Activated naive CD8-positive, alpha-beta T cell treated with anti-CD3 and anti-CD28 coated beads, Interleukin-2, amount 10 ng/mL, durations not matched to agents 7 days and 5 days (primary cell): ENCODE measurements at places on chromosomes 12 and 14.

GRCh38 chr12:64696080-64696741 lies 63.0 kb downstream of the GNS start:
- DNase-seq: no peak
- peaks cover 48% of the 10 kb centered on the region for H3K4me1 ChIP-seq
- peaks cover 29% of the 10 kb centered on the region for H3K36me3 ChIP-seq
- H3K27ac ChIP-seq: peak overlapping the region; percentile 19
- H3K4me3 ChIP-seq: no peak overlapping the region

DNA sequence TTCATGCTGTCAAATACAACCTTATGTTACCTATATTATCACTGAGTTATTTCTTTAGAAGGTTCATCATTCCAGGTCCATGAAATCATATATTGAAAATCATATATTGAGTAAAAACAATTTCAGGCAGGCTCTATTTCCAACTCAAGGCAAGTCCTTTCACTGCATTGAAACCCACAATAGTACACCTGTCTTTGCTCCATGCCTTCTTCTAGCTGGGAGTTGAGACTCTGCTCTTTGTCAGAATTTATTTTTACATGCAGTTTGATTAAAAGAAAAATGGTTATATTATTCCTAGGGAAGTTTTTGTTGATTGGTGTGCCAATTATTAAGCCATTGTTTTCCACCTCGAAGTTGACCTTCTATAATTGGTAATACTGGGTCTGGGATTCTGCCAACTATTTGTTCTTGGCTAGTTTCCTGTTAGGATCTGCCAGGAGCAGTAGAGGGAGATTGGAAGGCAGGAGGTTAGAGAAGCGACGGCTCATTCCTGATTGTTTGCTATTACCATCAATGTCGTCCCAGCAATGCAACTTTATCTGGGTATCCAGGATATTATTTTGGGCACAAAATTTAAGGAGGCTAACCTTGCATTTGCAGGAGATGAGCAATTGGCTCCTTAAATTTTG lies 79.5 kb upstream of the MIS18BP1 start:
- no peak overlapping the region for H3K27ac ChIP-seq
- H3K4me3 ChIP-seq: no peak overlapping the region
- no peaks in the 10 kb centered on the region for H3K27me3 ChIP-seq
- H3K36me3 ChIP-seq: no peaks in the 10 kb centered on the region
- no peak for DNase-seq

GRCh38 chr14:53149668-53150316 lies 3.3 kb downstream of the DDHD1 start:
- H3K27me3 ChIP-seq: no peaks in the 10 kb centered on the region
- peaks cover 47% of the 10 kb centered on the region for H3K4me1 ChIP-seq
- H3K36me3 ChIP-seq: peaks cover 21% of the 10 kb centered on the region
- DNase-seq: no peak

DNA sequence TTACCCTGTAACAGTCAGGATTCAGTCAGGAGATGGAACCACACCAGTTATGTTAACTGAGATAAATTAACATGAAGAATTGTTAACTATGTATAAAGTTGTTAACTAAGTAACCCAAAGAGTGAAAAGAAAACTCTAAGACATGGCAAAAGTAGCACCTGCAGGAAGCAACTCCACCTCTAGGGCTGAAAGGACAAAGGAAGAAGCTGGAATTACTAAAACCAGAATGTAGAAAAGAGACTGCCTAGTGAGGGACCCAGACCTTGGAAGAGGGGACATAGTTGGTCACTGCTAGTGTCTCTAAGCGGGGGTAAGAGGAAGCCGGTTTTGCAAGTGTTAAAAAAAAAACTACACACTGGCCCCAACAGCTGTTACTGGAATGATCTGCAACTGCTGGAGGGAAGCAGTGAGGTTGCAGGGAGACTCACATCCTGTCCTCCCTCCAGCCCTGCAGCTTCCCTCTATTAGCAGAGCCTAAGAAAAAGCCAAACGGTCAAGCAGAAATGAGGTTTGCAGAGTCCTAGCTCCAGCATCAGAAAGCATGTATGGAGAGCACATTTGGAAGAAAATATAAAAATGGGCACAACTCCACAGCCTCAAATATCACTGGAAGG lies 39.8 kb downstream of the GPR135 start:
- peaks cover 29% of the 10 kb centered on the region for H3K27me3 ChIP-seq
- no peak for DNase-seq
- peaks cover 17% of the 10 kb centered on the region for H3K4me1 ChIP-seq
- no peak overlapping the region for H3K4me3 ChIP-seq
- no peaks in the 10 kb centered on the region for H3K36me3 ChIP-seq

GRCh38 chr12:30012816-30013450 lies 229.2 kb upstream of the TMTC1 start:
- H3K4me3 ChIP-seq: no peak overlapping the region
- H3K4me1 ChIP-seq: no peaks in the 10 kb centered on the region
- no peak for DNase-seq
- H3K27ac ChIP-seq: no peak overlapping the region
- H3K27me3 ChIP-seq: no peaks in the 10 kb centered on the region

- no peak overlapping the region for H3K4me3 ChIP-seq
- H3K4me1 ChIP-seq: no peaks in the 10 kb centered on the region
- no peaks in the 10 kb centered on the region for H3K36me3 ChIP-seq
Observed at GRCh38 chr12:58396239-58396638, 454.9 kb downstream of the ATP23 start.

DNA sequence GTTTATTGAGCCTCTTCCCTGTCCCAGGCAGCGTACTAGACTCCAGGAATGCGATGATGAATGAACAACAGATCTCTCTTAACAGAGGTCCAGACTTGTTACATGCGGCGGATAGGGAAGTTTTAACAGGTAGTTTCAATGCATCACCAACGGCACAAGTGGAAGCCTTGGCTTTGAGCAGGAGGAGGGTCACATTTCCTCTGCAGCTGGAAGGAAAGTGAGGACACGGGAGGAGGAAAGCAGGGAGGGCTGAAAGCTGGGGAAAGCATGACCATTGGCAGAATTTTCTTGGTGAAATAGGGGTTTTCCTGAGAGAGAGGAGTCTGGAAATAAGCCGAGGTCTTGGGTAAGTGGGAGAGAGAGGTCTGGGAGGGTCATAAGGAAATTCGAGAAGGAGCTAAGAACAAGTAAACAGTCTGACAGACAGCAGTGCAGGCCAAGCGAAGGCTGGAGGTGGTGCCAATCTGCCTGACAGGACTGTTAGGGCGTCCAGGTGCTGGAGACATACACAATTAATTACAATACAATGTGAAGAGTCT lies 15.4 kb downstream of the BHLHE41 start:
- peaks cover 5% of the 10 kb centered on the region for H3K4me1 ChIP-seq
- H3K27ac ChIP-seq: no peak overlapping the region
- no peak overlapping the region for H3K4me3 ChIP-seq
- no peak for DNase-seq

GRCh38 chr14:37063467-37064240 lies 108.8 kb downstream of the SLC25A21 start:
- H3K4me1 ChIP-seq: no peaks in the 10 kb centered on the region
- no peaks in the 10 kb centered on the region for H3K27me3 ChIP-seq
- no peaks in the 10 kb centered on the region for H3K36me3 ChIP-seq
- H3K4me3 ChIP-seq: no peak overlapping the region

DNA sequence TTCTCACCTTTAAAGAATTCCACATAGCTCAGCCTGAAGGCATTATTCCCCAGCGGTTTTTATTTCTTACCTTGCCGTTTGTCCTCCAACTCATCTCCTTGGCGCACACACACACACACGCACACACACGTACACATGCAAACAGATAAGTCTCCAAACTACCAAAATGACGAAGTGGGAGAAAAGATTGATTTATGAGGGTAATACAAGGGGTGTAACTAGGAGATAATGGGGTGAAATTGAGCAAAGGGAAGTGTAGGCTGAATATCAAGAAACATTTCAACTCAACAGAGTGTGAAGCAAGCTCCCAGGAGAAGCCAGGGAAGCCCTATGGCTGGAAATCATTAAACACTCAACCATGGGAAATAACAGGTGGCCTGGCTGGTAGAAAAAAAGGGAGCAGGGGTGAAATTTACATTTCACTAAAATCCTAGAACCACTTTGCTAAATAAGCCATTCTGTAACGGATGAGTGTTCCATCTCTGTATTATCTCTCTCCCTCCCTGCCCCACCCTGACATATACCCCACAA lies 41.0 kb downstream of the GRIN2B start:
- no peaks in the 10 kb centered on the region for H3K36me3 ChIP-seq
- peaks cover 13% of the 10 kb centered on the region for H3K27me3 ChIP-seq
- H3K4me3 ChIP-seq: no peak overlapping the region
- no peak overlapping the region for H3K27ac ChIP-seq
- DNase-seq: no peak

DNA sequence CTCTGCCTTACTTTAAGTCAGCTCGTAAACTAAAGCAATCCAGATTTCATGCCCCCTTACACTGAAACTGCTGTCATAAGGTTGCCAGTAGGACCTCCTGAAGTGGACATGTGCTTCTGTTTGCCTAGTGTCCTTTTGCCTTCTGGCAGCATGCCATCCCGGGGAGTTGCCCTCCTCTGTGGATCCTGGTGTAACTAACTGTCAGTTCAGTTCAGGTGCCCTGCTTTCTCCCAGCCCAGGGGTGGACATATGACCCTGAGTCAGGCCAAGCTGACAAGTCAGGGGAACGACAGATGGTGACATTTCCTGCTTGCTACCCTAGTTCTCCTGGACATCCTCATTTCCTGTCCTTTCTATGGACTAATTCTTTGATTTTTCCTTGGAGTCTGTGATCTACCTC lies 25.6 kb downstream of the AKAP6 start:
- no peaks in the 10 kb centered on the region for H3K4me1 ChIP-seq
- H3K27ac ChIP-seq: no peak overlapping the region
- H3K27me3 ChIP-seq: no peaks in the 10 kb centered on the region
- DNase-seq: no peak
- no peaks in the 10 kb centered on the region for H3K36me3 ChIP-seq
- no peak overlapping the region for H3K4me3 ChIP-seq

DNA sequence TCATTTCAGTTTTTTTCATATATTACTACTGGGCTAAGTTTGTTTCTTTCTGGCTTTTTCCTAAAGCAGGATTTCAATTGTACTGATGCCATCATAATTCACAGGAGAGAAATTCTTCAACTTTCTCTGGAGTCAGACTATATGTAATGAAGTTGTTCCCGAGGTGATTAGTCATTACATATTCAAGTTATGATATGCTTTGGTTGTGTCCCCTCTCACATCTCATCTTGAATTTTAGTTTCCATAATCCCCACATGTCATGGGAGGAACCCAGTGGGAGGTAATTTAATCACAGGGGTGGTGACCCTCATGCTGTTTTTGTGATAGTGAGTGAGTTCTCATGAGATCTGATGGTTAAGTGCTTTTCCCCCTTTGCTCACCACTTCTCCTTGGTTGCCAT lies 227.5 kb upstream of the LRIG3 start:
- no peaks in the 10 kb centered on the region for H3K27me3 ChIP-seq
- no peak overlapping the region for H3K27ac ChIP-seq
- no peak for DNase-seq

DNA sequence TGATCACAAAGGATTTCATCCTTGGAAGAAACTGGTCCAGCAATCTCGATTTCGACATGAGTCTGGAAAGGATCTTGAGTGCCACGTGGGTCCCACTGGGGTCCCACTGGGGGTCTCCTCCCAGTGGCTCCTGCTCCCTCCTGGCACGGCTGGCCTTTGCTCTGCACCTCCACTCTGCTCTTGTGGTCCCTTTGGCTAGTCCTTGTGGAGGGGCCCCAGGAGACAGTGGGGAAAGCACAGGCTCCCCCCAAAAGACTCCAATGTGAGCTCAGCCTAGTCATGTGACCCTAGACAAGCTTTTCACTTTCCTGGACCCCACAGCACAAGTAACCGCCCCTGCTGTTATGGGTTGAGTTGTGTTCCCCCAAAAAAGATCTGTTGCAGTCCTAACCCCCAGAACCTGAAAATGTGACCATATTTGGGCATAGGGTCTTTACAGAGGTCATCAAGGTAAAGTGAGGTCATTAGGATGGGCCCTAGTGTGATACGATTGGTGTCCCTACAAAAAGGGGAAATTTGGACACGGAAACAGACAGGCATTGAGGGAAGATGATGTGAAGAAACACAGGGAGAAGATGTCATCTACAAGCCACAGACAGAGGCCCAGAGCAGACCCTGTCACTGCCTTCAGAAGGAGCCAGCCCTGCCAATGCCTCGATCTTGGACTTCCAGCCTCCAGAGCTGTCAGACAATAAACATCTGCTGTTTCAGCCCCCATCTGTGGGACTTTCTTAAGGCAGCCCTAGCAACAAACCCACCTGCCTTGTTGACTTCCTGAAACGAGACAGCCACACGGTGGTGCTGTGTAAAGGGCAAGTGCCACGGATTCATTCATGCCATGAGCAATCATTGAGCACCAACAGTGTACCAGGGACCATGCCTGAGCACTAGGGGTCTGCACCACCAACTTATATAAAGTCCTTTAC lies 23.8 kb upstream of the PPP2R5C start:
- no peak overlapping the region for H3K4me3 ChIP-seq
- no peak for DNase-seq
- no peak overlapping the region for H3K27ac ChIP-seq
- peaks cover 2% of the 10 kb centered on the region for H3K36me3 ChIP-seq
- H3K4me1 ChIP-seq: peaks cover 9% of the 10 kb centered on the region
- peaks cover 4% of the 10 kb centered on the region for H3K27me3 ChIP-seq

DNA sequence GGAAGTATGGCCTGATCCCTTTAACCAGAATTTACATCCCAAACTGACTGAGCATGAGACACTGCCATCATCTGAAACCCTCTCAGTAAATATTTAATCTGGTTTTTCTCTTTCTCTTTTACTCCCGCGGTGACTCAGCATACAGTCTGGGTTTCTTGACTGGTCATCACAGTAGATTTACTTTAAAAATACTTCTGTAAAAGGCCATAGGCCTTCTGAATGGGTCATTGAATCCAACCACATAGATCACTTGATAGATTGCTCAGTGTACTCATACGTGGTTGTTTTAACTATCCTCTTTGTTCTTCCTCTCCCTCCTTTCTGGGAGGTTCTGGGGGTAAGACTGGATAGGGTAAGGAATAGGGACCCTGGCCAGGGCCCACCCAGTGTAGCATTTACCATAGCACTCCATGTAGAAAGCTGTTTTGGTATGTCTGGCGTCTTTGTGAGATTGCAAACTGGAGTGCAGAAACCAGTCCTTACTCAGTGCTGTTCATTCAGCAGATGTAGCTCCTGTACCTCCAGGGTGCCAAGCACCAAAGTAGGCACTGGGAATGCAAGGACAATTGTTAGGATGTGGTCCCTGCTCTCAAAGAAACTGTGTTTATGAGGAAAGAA lies 165.7 kb downstream of the SRGAP1 start:
- no peaks in the 10 kb centered on the region for H3K36me3 ChIP-seq
- no peak overlapping the region for H3K4me3 ChIP-seq
- peaks cover 2% of the 10 kb centered on the region for H3K27me3 ChIP-seq
- no peak for DNase-seq
- H3K27ac ChIP-seq: no peak overlapping the region

- no peak for DNase-seq
- no peaks in the 10 kb centered on the region for H3K27me3 ChIP-seq
- H3K4me1 ChIP-seq: no peaks in the 10 kb centered on the region
Observed at GRCh38 chr14:33364466-33364865, 425.8 kb downstream of the NPAS3 start.

GRCh38 chr12:89414851-89415250 lies 62.5 kb upstream of the DUSP6 start:
- peaks cover 23% of the 10 kb centered on the region for H3K36me3 ChIP-seq
- H3K27ac ChIP-seq: no peak overlapping the region
- peaks cover 3% of the 10 kb centered on the region for H3K4me1 ChIP-seq
- DNase-seq: no peak
- no peak overlapping the region for H3K4me3 ChIP-seq
